ENCODE measurements at places on chromosomes 3 and 15.

DNA sequence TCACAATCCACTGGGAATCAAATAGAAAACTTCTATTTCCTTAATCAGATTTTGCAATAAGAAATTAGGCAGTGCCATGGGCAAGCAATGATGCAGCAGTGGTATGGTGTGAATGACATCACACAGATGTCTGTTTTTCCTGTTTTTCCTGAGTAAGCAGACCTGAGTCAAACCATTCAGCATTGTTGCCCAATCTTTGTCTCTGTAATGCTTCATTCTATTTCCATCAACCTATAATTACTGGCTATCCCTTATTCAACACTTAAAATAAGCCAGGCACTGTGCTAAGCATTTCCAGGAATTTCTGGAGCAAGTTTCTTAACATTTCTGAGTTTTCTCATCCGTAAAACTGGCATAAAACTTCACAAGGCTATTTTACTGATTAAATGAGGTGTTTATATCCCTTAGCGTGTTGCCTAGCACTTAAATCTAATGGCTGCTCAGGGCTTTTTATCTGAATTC, 11.3 kb upstream of the OXSR1 start:
- DNase-seq: no peak

- DNase-seq: no peak
Measured at GRCh38 chr3:197137751-197138150, 108.1 kb upstream of the MELTF start.

GRCh38 chr3:126389794-126390146, 4.9 kb upstream of the CFAP100 start:
- DNase-seq: no peak

DNA sequence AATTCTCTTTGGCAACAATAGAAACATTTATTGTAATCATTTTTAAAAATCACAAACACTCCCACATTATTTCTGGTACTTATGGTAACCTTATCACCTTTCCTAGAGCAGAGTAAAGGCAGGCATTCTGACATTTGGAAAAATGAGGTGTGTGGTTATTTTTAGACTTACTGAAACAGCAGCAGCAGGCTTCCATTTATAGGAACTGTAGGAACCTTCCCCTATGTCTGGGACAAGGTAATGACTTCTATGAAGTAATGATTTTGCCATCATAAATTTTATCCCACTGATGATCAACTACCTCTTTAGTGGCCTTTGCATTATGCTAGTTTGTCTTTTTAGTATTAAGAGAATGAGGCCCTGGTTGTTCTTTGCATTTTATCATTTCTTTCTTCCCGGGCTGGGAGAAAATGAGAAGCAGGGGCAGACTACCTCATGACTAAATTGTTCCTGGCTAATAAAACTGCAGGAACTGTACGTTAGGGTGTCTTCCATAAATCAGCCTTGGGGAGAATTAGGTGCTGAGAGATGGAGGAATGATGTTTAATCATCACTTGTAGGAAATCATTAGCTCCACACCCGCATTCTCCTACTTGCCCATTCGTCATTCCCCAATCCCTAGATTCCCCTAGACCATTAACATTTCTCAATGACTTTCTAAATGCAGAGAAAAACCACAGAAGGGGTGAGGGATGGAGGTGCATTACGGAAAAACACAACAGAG, 680.3 kb downstream of the AGBL1 start:
- DNase-seq: no peak

DNA sequence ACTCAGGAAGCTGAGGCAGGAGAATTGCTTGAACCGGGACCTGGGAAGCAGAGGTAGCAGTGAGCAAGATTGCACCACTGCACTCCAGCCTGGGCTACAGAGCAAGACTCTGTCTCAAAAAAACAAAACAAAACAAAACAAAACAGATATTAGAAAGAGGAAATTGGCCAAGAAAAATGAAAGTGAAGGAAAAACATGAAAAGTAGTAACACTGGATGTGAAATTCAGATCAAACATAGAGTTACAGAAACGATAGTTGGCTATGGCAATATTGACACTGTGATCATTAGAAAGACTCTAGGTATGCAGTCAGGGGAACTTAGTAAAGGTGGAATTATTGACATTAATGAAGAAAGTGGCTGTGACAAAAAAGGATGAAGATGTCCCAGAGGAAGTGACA, 13.2 kb upstream of the TIPARP start:
- DNase-seq: no peak

DNA sequence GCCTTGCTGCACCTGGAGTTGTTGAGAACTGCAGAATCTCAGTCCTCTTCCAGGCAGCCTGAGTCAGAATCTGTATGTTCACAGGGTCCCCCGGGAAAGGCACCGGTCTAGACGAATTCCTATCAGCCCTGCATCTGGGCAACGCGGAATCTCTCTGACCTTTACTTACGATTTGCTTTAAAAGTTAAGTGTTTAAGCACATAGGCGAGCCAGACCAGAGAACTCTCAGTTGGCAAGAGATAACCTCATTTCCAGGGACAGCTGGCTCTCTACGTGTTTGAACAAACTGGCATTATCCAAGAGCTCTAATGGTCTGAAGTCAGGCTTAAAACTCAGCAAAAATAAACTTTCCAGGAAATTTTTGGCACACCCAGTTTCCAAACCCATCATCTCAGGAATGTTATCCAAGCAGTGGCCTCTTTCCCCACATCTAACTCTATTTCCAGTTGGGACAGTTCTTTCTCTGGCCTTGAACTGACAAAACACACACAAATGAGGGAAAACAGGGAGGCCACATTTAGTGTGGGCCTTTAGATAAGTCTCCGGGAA, 53.4 kb downstream of the HES1 start:
- no peak for DNase-seq

DNA sequence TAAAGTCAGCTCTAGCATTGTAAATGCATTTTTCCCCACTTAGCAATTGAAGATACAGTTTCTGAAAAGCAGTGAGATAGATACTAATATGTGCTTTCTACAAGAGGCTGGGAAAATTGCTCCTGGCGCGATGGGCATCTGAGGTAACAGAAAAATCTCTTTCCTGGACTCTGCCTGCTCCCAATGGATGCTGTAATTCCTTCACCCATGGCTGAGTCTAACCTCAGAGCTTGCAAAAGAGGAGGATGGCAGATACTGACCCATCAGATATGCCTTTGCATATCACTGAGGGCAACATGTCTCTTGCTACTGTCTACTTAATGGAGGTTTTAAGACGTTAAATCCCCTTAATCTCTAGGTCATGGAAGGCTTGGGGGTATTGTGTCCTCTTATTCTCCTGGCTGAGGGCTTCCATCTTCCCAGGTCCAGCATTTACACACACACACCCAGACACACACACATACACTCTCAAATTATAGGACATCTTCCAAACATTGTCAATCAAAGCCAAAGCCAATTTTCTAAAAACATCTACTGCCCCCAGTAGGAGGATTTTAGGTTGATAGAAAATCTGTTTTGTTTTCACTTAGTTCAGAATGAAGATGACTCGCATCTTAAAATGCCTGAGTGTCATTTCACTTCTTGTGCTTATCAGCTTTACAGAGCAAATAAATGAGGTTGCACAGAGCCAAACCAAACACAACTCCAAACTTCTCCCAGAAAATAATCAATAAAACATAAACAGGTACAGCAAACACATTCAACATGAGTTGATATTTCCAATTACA, 2.4 kb downstream of the TRPM1 start:
- no peak for DNase-seq

DNA sequence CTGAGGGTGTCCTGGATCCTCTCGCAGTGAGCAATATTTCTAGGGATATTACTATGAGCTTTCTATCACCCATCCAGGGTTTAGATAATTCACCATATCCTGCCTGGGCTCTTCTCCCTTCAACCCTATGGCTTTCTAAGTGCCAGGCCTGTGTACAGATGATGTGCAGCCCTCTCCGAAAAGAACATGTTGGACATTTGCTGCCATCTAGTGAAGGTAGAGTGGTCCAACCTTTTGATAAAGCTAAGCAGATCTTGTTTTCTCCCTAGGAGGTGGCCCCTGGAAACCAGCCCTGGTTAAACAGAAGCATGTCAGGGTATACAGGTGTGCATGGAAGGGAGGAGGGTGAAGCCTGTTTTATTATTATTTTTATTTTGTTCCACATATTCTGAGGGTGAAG, 27.9 kb upstream of the SCN10A start:
- DNase-seq: no peak

GRCh38 chr3:81531263-81531662, 230.2 kb downstream of the GBE1 start:
- no peak for DNase-seq

DNA sequence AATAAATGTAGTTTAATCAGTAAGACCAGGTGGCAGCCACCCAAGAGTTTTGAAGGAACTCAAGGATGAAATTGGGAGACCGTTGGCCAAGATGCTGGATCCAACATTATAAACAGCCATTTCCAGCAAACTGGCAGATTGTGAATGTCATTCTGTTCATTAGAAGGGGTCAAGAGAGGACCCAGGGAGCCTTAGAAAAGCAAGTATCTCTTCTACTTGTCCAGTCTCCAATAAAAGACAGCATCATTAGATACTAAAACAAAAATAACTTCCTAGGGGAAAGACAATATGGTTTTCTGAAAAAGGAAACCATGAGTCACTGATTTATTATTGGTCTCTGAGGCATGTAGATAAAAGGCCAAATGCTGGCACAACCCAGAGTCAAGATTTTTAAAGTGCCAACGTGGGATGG, 67.9 kb downstream of the GADL1 start:
- no peak for DNase-seq

DNA sequence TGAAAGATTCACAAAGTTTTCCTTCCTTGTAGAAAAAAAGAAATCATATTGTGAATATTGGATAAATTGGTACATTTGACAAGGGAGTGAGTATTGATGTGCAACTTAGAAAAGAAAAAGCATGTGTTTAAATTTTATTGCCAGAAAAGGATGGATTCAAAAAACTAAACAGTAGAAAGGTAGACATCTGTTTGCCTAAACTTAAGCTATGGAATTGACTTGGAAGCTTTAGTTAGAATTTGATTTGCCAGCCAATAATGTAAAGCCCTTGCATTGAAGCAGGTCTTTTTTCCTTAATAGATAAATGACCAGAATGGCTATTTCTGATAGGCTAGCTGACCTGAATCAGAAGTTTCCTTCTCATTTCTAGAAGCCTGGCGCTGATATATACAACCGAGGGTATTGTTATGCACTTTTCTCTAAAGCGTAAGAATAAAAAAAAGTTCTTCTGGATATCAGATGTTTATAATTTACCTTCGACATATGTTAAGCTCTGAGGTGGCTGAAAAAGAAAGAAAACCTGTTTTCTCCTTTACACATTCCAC, 4.2 kb downstream of the RARB start:
- no peak for DNase-seq

- DNase-seq: no peak
Measured at GRCh38 chr3:70982700-70983140, 600.8 kb downstream of the FOXP1 start.
